ENCODE measurements at places on chromosomes 11 and 22. TPM values are rescaled to one million over a fixed set of nuclear protein-coding genes. Genes with fewer than 3 reads are reported as not detected.

Gene TTC36
- not detected for polyA plus RNA-seq

Gene KIRREL3
- 1.8 TPM for polyA plus RNA-seq

Gene FAM180B
- polyA plus RNA-seq = 0.60 TPM

Gene MYO18B
- 0.60 TPM for polyA plus RNA-seq

Gene NXPE2
- polyA plus RNA-seq = 6.2 TPM

- peak; percentile 75 for DNase-seq
These were observed 73.6 kb downstream of the MICAL3 start for GRCh38 chr22:17950651-17951214.

- DNase-seq = no peak
These were observed 7.8 kb downstream of the SIPA1 start for GRCh38 chr11:65645710-65646109.

- no peak for DNase-seq
These were observed 536.5 kb downstream of the NTM start for GRCh38 chr11:131906963-131907362.

- no peak for DNase-seq
These were observed 37.0 kb downstream of the KREMEN1 start for GRCh38 chr22:29109822-29110221.

DNA sequence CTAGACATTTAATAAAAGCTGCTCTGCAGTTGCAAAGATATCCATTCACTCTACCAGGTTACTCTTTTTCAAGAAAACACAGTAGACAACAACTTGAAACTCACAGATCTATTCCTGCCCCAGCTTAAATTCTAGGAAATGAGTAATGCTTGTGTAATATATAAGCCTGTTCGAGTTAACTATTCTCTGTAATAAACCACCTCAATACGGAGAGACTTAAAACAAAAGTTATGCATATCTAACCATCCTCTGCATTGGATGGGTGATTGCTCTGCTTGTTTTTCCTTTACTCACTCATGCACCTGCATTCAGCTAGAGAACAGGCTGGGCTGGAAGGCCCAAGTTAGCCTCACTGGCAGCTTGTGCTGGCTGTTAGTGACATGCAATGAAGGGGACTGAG lies 13.3 kb downstream of the LRRC4C start:
- no peak for DNase-seq

GRCh38 chr11:11563200-11563975 lies 58.4 kb downstream of the GALNT18 start:
- no peak for DNase-seq

- DNase-seq = no peak
These were observed 67.6 kb upstream of the CTSC start for GRCh38 chr11:88404932-88405710.

DNA sequence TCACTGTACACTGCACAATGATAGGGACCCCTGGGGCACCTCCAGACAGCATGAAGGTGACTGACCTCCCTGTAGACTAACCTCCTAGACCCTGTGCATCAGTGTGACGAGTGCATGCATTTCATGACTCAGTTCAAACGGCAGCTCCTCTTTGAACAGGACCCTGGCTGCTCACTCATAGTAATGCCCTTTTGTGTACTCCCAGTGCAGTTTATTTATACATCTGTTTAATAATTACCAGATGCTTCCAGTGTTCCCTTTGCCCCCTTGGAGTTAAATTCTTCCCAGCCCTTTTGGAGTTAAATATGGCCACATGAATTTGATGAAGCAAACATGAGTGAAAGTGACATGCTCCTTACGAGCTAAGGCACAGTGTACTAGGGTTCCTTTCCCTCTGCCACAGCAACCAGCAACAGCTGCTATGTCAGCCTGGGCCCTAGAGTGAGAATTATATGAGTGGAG lies 72.4 kb downstream of the PANX1 start:
- DNase-seq = no peak

DNA sequence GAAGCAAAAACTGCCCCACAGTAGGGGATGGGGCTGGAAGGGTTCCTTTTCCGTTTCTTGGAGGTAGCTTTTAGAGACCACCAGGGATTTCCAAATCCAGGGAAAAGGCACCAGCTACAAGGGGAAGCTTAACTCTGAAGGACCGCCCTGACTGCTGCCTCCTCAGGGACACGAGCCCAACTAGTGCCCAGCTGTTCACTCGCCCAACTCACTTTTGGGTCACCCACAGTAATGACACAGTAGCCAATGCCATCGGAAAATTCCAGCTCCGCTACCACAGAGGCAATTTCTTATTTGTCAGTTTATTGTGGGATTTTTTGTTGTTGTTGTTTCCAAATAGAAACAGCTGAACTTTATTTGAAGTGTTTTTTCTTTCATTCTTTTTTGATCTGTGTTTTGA lies 141.3 kb downstream of the ATXN10 start:
- DNase-seq = no peak

DNA sequence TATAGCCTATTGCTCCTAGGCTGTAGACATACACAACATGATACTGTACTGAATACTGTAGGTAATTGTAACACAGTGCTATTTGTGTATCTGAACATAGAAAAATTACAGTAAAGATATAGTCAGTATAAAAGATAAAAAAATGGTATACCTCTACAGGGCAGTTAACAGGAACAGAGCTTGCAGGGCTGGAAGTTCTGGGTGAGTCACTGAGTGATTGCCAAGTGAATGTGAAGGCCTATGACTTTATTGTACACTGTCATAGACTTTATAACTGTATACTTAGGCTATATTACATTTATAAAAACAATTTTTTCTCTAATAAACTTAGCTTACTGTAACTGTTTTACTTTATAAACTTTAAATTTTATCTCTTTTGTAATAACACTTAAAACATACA lies 332.4 kb upstream of the ARHGAP42 start:
- DNase-seq = no peak

GRCh38 chr11:848380-848931 lies 5.8 kb downstream of the TSPAN4 start:
- no peak for DNase-seq

- DNase-seq = no peak
These were observed 19.2 kb downstream of the TBX1 start for GRCh38 chr22:19779685-19780268.

- no peak for DNase-seq
These were observed 216.2 kb downstream of the SNX19 start for GRCh38 chr11:130700092-130700491.

GRCh38 chr11:8256271-8257002 lies 7.2 kb downstream of the LMO1 start:
- DNase-seq = peak; percentile 26

GRCh38 chr22:26974914-26975803 lies 317.8 kb downstream of the MIAT start:
- DNase-seq = no peak

DNA sequence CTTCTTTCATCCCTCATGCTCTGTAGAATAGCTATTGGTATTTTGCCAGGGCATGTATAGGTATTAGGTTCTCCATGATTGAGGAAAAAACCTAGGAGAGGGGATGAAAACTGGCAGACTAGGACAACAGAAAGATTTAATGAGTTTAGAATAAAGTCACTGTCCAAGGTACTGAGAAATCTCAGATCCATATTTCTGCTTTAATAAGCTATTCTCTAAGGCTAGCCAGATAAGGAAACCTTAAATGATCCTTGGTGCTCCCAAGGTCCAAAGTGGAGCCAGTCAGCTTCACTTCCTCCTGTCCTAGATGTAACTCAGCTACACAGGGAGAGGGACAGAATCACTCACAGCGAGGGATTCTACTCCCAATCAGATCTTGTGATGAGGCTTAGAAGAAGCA lies 13.7 kb upstream of the CSNK2A3 start:
- no peak for DNase-seq
